Caco-2 (cell line): ENCODE measurements at places on chromosomes 6 and 20. TPM values are rescaled to one million over a fixed set of nuclear protein-coding genes. Genes with fewer than 3 reads are reported as not detected.

- DNase-seq, result no peak
Observed at GRCh38 chr6:48916607-48917006, 546.4 kb downstream of the MMUT start.

- no peak for DNase-seq
Observed at GRCh38 chr6:144564202-144564601, 279.1 kb downstream of the UTRN start.

DNA sequence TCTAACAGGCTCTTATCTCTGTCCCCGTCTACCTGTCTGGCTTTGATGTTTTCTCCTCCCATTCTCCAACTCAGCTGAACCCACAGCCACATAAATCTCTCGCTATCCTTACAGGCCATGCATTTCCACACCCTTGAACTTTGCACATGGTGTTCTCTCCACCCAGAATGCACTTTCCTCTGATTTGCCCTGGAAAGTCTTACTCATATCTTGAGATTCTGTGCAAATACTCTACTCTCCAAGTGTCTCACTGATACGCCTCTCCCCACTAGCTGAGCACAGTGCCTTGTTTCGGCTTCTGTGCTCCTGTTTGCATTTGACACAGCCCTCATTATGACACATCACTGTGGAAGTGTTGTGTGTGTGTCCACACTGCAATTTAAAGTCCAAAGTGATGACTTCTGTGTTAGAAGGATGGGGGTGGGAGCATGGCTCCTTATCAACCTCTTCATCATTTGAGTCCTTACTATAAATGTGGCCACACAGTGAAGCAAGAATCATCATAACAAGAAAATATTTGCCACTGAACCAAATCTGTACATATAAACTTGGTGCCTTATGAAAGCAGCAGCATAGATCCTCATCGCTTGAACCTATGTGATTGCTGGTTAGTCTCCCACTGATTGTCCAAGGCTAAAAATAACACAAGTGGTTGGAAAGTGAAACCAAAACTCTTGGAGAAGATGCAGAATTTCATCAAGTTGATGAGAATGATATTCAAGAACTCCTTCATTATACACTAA lies 5.5 kb upstream of the PRELID3B start:
- DNase-seq, result peak; percentile 91

DNA sequence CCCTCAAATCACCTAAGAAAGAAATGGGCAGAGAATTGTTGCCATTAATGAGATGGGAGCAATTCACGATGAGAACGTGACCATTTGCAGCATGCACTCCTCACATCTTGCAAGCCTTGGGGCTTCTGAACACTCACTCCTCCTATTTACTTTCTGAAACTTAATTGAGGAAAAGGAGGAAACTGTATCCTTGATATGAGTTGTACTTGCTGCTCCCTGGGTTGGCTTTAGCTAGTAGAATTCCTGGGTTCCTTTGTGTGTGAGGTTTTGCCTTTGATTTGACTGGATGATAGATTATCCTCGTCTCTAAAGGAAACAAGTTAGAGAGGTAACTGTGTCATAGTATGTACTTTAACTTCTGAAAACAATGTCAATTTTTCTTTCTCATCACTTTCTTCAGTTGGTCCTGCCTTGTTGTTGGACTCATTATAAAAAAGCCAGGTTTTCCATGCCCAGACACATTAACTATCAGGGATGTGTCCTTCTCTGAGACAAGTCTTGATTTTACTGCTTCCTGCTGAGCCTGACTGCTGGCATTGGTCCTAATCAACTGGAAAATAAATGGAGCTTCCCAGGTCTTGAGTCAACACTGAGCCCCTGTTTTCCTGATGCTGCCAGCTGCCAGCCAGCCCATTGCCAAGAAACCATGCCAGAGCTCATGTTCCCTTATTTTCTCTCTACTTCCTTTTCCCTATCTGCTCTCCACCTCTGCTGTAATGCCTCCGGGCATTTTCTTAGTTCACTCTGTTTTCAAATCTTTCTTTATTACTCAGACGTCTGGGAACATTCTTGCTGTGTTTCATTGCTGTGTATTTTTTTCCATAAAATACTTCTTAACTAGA lies 6.0 kb upstream of the MRAP2 start:
- DNase-seq, result no peak

DNA sequence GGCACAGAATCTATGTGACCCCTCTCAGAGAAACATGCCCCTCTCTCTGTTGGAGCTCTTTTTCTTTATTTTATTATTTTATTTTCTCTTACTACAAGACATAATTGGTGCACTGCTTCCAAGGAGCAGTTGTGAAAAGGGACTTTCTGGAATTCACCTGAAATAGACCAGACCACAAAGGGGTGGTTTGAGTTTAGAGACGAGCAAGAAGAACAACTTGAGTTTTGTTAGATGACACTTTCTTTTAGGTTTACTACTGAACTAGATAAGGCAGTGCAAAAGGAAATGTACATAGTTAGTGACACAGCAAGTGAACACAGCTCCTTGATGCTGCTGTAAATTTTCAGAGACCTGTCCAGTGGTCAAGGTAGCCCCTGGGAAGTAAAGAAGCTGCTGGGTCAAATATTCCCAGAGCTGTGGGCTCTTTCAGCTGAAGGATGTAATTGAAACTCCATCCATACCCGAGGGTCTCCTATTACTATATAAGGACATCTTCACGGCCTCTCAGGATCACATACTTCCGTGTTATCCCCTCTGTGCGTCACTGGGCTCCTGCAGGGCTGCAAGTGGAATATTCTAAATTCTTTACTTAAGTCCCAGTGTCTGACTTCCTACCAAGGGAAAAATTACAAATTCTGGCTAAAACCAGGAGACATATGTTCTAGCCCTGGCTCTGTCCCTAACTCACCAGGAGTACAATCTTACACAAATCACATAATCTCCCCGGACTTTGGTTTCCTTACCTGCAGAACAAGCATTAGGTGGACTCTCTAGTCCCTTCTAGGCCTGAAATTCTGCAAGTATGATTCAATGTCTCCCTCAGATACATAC lies 69.1 kb upstream of the ADTRP start:
- no peak for DNase-seq

- no peak for DNase-seq
Observed at GRCh38 chr20:53655625-53656292, 62.1 kb upstream of the ZNF217 start.

DNA sequence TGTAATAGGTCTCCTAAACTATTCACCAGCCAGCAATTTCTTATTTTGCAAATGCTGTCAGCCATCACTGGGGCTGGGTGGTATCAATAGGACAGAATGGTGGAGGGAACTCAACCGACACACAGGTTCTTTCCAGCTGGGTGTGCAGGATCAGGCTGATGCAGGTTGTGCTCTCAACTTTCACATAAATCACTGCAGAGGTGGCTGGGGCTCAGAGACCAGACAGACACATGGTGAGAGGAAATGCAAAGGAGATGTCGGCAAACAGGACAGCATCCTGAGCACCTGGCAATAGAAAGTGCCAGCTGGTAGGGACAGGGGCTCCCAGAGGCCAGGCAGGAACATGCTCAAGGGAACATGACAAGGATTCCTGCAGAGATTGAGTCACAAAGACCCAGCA lies 254.9 kb downstream of the SOD2 start:
- no peak for DNase-seq

MDFI gene
- 0.51 TPM in 1 of 2 replicates, not detected in the other for total RNA-seq

HCK gene
- not detected in 2 replicates for total RNA-seq

AHCY gene
- 665 and 691 TPM in 2 replicates for total RNA-seq

FOXQ1 gene
- total RNA-seq, result 170 and 191 TPM in 2 replicates

HLA-DMB gene
- total RNA-seq, result not detected in 2 replicates

KIF16B gene
- total RNA-seq, result 10.9 and 11.3 TPM in 2 replicates
